Activated naive CD4-positive, alpha-beta T cell treated with anti-CD3 and anti-CD28 coated beads, Interleukin-2, amount 50 U/mL, for 16 hours (primary cell): ENCODE measurements at places on chromosomes 3 and 15.

DNA sequence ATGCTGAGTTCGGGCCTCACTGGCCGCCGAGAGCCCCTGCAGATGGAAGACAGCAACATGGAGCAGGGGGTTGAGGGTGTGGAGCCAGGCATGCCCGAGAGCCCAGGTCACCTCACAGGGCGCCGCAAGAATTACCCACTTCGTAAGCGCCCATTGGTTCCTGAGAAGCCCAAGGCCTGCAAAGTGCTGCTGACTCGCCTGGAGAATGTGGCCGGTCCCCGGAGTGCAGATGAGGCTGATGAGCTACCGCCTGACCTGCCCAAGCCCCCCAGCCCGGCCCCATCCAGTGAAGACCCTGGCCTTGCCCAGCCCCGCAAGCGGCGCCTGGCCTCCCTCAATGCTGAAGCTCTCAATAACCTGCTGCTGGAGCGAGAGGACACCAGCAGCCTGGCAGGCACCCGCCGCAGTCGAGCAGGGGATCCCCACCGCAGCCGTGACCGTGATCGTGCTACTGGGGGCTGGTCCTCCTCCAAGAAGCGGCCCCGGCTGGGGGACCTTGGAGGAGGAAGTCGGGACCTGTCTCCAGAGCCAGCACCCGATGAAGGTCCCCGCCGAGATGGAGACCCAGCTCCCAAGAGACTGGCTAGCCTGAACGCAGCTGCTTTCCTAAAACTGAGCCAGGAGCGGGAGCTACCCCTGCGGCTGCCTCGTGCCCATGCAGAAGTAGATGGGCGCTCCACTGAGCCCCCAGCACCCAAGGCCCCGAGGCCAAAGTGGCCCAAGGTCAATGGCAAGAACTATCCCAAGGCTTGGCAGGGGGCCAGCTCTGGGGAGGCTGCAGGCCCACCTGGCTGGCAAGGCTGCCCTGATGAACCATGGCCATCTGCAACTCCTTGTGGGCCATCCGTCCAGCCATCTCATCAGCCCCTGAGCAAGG lies 12.1 kb upstream of the CHST14 start:
- no peak for DNase-seq

- DNase-seq, result no peak
Observed at GRCh38 chr3:177600411-177600810, 403.1 kb upstream of the TBL1XR1 start.

GRCh38 chr15:59330649-59331048 lies 42.0 kb downstream of the MYO1E start:
- no peak for DNase-seq

DNA sequence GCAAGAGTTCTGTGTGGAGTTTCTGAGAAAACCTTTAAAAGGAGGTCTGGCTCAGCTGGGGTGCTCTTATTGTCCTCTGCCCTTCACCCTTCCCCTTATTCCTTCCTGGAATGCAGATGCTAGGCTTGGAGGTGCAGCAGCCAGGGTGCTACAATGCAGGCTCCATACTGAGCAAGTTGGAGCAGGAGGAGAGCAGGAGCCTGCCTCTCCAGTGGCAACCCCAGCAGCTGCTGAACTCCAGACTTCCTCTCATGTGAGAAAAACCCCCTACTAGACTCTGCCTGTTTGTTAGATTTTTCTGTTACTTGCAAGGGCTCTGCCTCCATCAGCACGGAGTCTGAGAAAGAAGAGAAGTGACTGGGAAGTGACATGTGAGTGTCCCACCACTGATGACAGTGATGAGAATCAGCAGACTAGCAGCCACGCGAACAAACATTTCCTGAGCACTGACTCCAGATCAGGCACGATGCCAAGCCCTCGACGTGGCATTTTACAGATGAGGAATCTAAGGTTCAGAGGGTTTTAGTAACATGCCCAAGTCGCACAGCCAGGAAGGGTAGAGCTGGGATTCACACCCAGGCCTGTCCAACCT lies 16.1 kb upstream of the RARRES1 start:
- DNase-seq, result no peak

GRCh38 chr3:52679199-52679538 lies 6.5 kb downstream of the PBRM1 start:
- no peak for DNase-seq

GRCh38 chr3:64578062-64578770 lies 109.6 kb downstream of the ADAMTS9 start:
- no peak for DNase-seq

- DNase-seq, result no peak
Observed at GRCh38 chr3:105733356-105733755, 135.5 kb downstream of the CBLB start.

GRCh38 chr15:82168296-82168695 lies 94.2 kb downstream of the EFL1 start:
- DNase-seq, result no peak

DNA sequence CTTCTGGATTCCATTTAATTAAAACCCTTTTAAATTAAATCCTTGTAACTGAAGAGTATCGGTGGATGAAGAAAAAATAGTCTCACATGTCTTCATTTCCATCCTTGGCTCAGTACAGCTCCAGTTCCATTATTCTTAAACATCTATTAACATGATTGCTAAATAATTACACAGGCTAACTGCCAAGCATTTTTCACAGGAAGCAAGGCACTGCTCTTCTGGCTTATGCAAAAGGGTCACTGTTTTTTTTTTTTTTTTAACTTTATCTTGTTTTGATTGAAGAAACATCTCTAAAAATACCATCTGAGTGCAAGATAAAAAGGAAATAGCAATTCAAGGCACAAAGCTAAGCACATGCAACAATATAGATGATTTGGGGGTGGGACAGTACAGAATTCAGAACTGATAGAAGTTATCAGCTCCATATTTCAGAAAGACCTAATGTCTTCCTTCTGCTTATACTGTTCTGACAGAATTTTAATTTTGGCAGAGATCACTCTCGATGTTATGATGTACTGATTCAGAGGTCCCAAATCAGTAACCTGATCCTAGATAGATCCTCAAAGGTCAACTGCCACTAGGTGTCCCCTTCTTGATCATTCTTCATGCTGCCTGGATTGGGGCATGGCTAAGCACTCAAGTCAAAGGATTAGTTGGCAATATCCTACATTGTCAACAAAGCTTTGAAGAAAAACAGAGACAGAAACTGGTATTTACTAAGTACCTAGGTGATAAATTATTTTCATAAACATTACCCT lies 57.8 kb upstream of the ACTC1 start:
- no peak for DNase-seq

DNA sequence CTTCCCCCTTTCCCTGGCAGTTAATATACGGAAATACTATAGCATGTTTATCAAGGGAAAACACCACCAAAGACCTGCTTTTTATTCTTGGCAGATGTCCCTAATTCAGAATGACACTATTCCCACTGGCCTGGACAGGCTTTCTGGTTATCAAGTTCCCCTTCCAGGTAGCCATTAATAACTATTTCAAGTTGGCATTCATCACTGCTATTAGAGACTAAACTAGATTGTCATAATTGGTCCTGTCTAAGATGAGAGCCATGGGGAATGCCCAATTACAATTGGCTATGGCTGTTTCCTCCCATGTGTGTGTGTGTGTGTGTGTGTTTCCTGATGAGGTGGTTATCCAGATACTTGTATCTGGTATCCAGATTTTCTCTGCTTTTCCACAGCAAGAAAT lies 608.1 kb downstream of the SQOR start:
- DNase-seq, result no peak

- no peak for DNase-seq
Observed at GRCh38 chr15:42593143-42593542, 17.7 kb downstream of the STARD9 start.

- DNase-seq, result no peak
Observed at GRCh38 chr3:20787005-20787404, 601.0 kb upstream of the SGO1 start.

DNA sequence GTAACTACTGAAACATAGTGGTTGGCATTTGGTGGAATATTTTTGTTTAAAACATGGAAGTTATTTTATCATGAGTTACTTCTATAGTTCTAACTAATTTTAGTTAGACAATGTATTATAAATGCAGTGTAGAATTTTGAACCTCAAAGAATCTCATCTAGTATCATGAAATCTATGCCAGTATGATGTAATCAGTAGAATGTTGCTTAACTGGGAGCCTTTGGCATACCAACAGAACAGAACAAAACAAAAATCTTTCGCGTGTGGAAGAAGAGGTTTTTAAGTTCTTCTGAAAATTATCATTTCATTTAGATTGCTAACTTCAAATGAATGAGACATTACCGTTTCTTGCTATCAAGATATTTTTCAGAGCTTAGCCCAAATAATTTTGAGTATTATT lies 98.4 kb upstream of the LRRFIP2 start:
- DNase-seq, result no peak

GRCh38 chr15:80568876-80569605 lies 126.1 kb upstream of the ABHD17C start:
- DNase-seq, result no peak

GRCh38 chr3:133246119-133246518 lies 153.7 kb upstream of the BFSP2 start:
- no peak for DNase-seq

- DNase-seq, result peak; percentile 48
Observed at GRCh38 chr15:56491110-56491722, 26.3 kb upstream of the MNS1 start.

DNA sequence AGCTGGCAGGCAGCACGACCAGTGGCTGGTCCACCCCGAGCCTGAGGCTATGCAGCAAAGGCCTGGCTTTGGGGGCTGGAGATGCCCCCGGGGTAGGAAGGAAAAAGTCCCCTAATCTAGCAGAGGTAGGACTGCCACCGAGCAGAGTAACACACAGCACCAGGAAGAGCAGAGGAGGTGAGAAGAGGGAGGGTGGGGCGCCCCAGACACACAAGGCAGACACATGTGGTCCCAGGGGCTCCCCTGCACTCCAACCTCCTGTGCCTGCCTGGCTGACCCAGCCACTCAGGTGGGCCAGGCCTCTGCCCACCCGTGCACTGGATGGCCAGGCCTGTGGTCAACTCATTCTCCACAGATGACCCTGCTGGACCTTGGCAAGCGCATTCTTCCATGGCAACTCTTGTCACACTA lies 112.4 kb downstream of the ADCY5 start:
- DNase-seq, result no peak

DNA sequence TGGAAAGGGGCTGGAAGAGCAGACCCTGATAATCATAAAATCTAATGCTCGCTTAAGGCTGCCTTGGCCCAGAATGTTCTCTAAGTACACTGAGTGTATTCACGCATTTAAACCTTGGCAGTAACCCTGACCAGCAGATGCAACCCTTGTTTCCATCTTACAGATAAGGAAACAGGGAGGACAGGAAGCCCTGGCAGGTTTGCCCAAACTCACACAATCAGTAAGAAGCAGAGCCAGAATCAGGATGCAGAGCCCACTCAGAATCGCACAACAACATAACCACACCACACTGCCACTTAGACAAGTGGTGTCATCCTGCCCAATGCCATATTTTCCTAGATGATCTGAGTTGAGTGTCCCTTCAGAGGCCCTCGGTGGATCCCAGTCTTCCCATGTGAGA lies 214.5 kb upstream of the HES1 start:
- DNase-seq, result no peak

DNA sequence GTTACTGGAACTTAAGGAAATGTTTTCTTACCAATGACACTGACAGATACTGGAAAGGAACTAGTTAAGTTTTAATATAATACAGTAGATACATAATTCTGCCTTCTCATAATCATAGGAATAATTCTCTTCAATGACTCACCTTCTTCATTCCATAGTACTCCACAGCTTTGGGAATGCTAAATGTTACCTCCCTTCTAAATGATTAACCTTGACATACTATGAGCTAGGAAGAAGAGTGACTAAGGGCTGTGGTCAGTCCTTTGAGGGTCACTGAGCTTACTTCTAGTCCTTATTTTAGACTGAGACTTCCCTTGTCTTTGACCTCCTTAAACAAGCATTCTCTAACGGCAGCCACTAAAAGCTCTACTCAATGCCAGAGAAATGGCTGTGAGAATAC lies 69.6 kb upstream of the PPIB start:
- DNase-seq, result no peak

DNA sequence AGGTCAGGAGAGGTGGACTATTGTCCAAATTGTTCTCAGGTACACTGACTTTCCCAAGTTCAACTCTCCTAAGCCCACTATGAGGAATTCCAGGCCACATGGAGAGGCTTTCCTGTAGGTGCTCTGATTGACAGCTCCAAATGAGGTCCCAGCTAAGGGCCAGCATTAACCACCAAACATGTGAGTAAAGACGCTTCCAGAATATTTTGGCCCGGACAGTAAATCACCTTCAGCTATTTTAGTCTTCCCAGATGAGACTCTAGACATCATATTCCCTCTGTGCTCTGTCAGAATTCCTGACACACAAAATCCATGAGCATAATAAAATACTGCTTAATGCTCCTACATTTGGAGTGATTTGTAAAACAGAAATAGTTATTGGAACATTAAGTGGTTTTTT lies 135.5 kb downstream of the TGFBR2 start:
- no peak for DNase-seq

- no peak for DNase-seq
Observed at GRCh38 chr3:151580591-151580990, 119.7 kb upstream of the IGSF10 start.

DNA sequence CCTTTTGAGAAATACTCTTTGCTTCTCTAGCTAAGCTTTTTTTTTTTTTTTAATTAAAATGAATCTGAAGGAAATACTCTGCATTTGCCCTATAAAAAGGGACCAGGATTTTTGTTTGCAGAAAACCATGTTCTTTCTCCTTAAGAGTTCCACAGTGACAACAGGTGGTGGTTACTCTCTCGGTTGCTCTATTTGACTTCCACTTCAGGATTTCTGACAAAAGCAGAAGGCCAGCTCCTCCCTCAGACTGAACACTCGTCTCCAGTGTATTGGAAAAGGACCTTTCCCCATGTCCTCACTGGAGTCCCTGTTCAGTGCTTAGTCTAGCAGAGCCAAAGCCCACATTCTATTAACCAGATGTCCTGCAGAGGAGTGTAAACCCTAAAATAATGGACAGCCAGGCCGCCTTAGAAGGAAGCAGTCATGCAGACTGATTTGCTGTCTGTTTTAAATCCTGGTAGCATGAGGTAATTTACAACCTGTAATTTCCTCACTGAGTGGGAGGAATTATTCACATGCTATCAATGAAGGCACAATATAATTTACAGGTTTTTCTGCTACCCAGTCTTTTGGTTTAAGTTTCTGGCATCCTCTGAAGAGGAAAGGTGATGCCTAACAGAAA lies 599.3 kb downstream of the PYDC2 start:
- no peak for DNase-seq

DNA sequence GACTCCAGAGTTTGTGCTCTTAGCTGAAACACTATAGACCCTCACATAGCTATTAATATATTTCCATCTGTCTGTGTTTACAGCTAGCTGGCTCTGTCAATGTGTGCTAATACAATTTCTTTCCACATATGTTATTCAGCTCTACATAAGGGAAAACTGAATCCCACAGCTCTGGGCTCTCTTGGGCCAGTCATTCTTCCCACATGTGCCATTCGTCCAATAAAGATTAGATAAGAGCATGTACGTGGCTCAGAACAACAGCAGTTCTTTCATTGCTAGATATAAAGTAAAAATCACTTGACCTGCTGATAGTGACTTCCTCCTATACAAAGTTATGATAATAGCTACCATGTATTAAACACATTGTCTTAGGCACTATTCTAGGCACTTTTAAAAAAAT lies 2.8 kb upstream of the ILDR1 start:
- no peak for DNase-seq
